ENCODE measurements at places on chromosomes 5 and 9.
A peak's percentile ranks its signal among the peaks of the same experiment; 100 is the strongest.

- peak; percentile 69 for DNase-seq
These were observed 5.7 kb downstream of the MEGF10 start for GRCh38 chr5:127296321-127296720.

DNA sequence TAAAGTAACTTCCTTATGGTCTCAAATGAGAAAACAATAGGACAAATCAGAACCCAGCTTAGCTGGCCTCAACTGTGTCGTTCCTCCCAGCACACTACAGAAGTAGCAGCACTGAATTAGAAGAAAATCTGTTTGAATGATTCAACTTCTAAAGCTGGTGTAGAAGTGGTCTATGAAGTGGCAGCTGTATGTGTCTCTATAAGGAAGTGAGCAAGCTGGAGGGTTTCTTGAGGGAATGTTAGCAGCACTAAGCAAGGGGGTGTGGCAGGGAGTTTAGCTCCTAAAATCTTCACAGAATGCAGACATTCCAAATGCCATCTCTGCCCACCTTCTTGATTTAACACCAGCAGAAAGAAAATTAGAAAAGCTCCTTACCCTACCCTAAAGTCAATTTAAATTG lies 4.1 kb downstream of the KLF9 start:
- no peak for DNase-seq

DNA sequence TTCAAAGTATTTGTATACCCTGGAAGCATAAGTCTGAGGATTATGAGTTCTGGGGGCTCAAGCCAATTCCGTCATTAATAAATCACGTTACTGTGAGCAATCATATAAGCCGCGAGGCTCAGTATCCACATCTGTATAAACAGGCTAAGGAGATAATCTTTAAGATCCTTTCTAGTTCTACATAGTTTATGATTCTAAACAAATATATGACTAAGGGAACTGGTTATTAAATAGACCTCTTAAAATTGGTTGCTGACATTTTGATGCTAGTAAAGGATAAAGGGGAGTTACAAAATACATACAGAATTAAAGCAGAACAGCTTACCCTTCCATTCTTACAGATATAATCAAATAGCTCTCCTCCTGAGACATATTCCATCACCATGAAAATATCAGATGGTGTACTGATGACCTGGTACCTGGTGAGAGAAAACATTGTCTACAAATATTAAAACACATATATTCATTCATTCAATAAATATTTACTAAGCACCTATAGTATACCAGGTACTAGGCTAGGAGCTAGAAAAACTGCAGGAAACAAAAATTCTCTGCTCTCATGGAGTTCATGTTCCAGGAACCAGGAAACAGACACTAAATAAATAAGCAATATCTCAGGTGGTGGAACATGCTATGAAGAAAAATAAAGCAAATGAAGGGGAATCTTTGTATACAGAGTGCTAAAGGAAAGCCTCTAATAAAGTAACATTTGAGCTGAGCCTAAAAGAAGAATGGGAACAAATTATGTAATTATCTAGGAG lies 19.5 kb upstream of the TTC33 start:
- DNase-seq = no peak

GRCh38 chr5:72554897-72555296 lies 47.7 kb upstream of the ZNF366 start:
- DNase-seq = no peak

- DNase-seq = no peak
These were observed 30.5 kb downstream of the ST8SIA4 start for GRCh38 chr5:100872408-100873190.

DNA sequence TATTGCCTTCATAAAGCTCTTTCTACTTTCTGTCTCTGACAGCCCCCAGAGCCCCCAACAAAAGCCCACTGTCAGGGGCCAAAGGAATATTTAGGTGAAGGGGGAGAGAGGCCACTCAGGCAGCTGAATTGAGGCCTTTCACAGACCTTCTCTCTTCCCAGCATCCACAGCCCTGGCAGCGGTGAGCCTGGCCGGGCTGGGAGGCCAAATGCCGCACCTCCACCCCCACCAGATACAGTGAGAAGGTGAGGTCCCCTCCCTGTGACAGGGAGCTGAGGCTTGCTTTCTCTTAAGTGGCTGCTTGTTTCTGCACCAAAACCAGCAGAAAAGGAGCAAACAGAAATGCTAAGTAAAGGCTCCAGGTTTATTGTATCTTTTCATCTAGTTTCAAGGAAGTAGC lies 168.1 kb downstream of the ROR2 start:
- DNase-seq = no peak

GRCh38 chr5:27462936-27463335 lies 424.6 kb upstream of the CDH9 start:
- DNase-seq = no peak

GRCh38 chr5:132628814-132629213 lies 29.2 kb upstream of the IL13 start:
- DNase-seq = no peak

DNA sequence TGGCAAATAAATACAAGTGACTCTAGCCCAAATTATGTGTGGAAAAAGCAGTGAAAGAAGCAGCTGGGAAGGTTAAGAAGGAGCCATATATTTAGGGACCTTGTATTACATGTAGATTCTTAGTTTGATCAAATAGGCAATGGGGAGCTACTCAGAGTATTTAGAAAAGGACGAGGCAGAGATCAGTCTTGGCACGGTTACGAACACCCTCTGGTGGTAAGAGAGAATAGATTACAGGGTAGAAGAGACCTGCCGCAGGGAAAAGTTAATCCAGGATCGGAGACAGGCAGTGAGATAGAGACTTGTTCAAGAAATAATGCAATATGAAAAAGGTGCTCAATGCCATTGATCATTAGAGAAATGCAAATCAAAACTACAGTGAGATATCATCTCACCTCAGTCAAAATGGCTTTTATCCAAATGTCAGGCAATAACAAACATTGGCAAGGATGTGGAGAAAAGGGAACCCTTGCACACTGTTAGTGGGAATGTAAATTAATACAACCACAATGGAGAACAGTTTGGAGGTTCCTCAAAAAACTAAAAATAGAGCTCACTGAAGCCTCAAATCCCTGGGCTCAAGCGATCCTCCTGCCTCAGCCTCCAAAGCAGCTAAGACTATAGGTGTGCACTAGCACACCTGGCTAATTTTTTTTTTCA lies 12.0 kb downstream of the INIP start:
- no peak for DNase-seq

DNA sequence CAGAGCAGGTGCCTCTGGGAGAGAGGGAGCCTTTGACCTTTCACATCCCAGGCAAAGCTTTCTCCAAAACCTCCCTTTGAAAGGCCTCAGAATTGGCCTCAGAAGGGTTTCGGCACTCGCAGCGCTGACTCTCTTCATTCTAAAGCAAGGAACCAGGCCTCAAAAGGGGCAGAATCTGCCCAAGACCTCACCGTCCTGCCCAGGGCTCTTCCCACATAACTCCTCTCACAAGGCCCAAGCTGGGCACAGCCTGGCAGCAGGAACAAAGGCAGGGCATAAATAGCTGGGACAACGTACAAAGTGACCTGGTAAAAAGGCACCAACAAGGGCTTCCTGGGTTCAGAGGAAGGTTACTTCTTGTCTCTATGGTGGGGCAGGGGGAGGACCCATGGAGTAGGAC lies 166.3 kb upstream of the FSTL4 start:
- DNase-seq = no peak
